ENCODE measurements at places on chromosomes 2 and 18. TPM values are rescaled to one million over a fixed set of nuclear protein-coding genes. Genes with fewer than 3 reads are reported as not detected.

GRHL1 gene
- total RNA-seq = 0.88 TPM

LCT gene
- not detected for total RNA-seq

GPR75 gene
- total RNA-seq = 2.5 TPM

TUBA3D gene
- total RNA-seq = not detected

TRIM43 gene
- total RNA-seq = not detected

ITGA6 gene
- total RNA-seq = 43.7 TPM

ARHGAP25 gene
- total RNA-seq = 29.7 TPM

IL1RL1 gene
- 18.3 TPM for total RNA-seq

CHAC2 gene
- 4.3 TPM for total RNA-seq

DPP10 gene
- total RNA-seq = not detected

FHOD3 gene
- total RNA-seq = 4.9 TPM

GAREM1 gene
- total RNA-seq = 18.5 TPM

CACNB4 gene
- 2.3 TPM for total RNA-seq

EFHD1 gene
- total RNA-seq = 6.0 TPM

Measured in subcutaneous adipose tissue (tissue), 4 donors.